ENCODE measurements at places on chromosomes 1 and 21.
A peak's percentile ranks its signal among the peaks of the same experiment; 100 is the strongest.

GRCh38 chr1:153343811-153344717 lies 4.6 kb downstream of the PGLYRP4 start:
- DNase-seq, result no peak

DNA sequence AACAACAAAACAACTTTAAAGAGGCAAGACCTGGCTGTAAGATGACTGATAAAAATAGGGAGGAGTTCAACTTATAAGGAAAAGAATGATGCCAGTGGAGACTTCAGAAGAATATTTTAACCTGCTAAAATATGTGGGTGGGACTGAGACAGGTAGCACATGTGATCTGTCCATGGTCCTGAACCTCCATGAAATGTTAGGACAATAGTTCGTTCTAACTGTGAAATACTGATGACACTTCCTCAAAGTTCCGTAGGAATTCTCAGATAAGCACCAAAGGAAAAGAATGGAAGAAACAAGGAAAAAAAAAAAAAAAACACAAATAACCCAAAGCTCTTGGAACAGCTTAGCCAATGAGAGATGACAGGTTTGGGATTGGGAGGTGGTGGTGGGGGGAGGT lies 44.7 kb downstream of the CDC42BPA start:
- no peak for DNase-seq

DNA sequence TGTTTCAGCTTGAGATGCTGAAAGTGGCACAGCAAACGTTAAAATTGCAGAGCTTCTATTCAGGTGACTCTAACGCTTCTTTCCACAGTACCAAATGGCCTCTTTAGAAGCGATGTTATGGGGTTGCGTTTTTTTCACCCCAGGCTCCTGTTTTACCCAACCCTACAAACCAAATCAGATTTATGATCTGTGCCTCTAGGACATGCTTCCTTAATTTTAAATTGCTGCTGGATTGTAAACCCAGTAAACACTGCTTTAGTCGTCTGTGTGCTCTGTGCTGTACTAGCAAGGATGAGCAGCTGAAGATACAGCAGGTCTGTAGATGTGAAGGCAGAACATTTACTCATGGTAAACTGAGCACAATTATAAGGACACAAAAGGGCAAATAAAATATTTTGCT lies 13.0 kb downstream of the KCNK2 start:
- DNase-seq, result no peak

- DNase-seq, result no peak
These were observed 159.8 kb upstream of the SGIP1 start for GRCh38 chr1:66374148-66374547.

DNA sequence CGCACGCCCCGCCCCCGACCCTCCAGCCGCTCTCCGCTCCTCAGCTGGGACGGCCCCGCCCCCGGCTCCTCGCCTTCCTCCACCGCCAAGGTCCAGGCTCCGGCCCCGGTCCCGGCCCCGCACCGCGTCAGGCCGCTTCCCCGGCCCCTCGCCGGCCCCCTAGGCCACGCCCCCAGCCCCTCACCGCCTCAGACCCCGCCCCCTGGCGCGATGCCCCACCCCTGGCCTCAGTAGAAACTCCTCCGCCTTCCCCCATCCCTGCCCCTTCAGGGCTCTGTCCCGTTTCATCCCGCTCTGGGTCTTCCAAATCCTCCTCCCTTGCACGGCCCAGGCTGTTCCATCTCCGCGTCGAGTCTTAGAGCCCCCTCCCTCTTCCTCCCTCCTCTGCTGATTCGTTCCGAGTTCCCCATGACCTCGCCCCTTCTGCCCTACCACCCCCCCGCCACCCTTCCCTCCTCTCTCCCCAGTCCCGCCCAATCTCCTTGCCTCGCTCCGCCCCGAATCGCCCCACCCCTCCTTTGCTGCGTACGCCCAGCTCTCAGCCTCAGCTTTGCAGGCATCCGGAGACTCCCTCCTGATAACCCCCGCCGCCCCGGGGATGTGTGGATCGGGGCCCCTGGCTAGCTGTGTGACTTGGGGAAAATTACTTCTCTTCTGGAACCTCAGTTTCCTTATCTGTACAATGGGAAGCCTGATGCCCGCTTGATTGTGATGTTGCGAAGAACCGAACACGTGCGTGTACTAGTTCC lies 448 bp upstream of the ASAP3 start:
- peak; percentile 83 for DNase-seq

DNA sequence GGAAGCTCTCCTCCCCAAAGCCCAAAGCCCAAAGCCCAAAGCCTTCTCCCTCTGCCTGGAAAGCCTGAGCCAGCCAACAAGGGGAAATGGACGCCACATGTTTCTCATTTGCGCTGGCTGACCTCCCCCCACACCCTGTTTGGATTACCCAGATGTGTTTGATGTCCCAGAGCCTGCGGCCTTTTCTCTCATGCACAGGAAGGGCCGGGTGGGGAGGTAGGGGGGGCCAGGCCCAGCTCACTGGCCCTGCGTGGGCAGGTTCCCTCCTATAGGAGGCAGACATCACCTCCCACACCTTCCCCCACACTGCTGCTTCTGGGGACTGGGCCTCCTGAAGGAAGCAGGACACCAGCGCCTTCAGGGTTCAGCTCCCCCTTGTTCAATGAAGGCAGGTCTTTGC lies 116.3 kb downstream of the NAV1 start:
- DNase-seq, result no peak

- no peak for DNase-seq
These were observed 1.4 kb downstream of the COL6A1 start for GRCh38 chr21:45982758-45983648.

GRCh38 chr21:41378849-41379248 lies 17.0 kb downstream of the MX2 start:
- DNase-seq, result no peak

GRCh38 chr1:25534410-25534788 lies 9.0 kb upstream of the LDLRAP1 start:
- DNase-seq, result no peak

DNA sequence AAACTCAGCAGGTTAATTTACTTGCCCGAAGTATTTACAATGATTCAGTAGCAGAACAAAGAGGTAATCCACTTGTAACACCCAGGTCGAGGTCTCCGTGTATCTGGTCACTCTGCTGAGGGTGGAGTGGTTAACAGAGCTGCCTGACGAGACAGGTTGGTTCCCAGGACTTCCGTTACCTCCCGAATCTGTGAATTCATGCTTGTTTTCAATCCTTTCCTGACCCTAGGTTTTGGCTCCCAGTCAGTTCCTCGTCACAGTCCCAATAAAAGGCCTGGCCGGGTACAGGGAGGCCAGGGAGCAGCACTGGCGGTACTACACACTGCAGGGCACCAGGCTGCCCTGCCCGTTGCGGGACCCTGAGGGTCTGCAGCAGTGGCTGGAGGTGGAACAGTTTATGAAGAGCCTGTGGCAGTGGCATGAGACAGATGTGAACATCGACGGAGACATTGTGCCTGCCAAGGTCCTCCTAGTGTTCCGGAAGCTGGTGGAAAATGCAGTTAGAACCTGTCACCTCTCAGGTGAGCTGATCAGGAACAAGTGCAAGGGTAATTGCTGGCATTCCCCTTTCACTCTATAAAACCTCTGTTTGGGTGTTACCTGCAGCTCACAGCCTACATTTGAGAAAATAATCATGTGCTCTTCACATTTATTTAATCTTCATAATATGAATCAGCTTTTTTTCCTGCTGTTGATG lies 12.8 kb downstream of the MAB21L3 start:
- DNase-seq, result no peak

DNA sequence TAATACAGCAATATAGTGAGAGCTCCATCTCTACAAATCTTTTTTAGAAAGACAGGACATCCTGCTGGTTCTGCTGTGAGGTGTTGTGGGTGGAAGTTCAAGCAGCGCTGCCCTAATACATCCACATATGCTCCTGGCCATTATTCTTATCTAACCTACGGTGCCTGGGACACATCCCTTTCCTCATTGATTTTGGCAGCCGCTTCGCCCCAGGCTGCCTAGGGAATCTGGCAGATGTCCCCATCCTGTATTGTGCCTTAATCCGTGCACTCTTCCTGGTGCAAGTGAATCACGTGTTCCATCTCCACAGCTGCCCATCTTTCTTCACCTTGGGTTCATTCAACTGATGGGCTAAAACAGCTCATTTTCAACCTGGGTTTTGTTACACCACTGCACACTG lies 3.1 kb upstream of the UBE2G2 start:
- DNase-seq, result no peak

- DNase-seq, result no peak
These were observed 12.9 kb upstream of the EPHA2 start for GRCh38 chr1:16168622-16169360.

GRCh38 chr1:81978945-81979344 lies 178.2 kb downstream of the ADGRL2 start:
- no peak for DNase-seq

GRCh38 chr1:117959364-117959763 lies 29.8 kb downstream of the WDR3 start:
- no peak for DNase-seq

DNA sequence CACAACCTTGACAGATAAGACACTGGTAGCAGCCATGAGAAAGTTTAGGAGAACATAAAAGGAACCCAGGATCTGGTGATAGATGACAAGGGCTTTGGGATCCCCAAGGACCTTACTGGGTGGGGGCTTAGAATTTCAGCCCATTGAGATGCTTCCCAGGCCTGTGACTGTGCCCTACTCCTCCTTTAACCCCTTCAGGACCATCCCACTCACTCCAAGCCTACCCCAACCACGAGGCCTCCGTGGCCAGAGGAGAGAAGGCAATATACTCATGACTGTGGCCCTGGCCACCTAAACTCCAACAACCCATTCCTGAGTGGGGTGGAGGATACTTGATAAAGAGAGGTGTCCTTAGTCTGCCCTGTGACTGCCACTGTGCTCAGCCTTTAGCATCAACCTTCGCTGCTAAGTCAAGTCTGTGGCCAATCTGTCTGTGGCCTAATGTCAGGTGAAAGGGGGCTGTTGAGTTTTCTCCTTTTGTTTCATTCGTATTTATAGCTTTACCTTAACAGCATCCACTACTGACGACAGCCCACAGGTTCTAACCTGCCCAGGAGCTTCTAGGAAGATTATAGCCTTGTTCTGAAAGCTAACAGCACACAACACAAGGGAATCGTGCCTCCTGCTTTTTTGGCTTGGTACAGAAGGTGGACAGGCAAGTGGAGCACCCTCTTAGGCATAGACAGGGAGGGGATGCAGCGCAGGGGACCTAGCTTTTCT lies 16.9 kb upstream of the BCAR3 start:
- DNase-seq, result no peak

GRCh38 chr1:106957795-106958194 lies 98.7 kb upstream of the PRMT6 start:
- no peak for DNase-seq

DNA sequence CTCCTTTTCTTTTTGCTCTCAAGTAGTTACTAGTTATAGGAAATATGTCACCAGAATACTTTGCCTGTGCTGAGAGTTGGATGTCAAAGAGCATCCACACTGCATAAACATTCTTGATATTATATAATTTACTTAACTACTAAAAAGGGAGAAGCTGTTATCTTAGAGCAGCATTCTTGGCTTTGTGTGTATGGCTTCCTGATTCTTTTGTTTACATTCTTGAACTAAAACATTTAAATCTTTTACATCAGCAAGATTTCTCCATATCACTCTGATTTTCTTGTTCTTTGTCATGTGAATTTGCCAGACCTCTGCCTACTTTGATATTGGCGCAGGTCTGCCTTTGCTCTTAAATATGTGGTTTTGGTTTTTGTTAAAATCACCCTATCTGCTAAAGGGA lies 48.8 kb downstream of the SUCO start:
- no peak for DNase-seq

DNA sequence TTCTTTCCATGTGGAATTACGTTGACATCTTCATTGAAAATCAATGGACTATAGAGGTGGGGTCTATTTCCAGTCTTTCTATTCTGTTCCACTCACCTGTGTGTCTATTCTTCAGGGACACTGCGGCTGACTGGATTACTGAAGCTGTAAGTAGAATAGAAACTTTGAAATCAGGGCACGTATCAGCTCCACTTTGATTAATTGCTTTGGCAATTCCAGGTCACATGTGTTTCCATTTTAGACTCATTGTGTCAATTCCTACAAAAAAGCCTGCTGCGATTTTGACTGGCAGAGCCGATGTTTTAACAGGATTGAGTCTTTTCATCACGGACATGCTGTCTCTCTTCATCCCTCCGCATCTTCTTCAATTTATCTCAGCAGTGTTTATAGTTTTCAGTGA lies 20.9 kb upstream of the RNF223 start:
- no peak for DNase-seq

DNA sequence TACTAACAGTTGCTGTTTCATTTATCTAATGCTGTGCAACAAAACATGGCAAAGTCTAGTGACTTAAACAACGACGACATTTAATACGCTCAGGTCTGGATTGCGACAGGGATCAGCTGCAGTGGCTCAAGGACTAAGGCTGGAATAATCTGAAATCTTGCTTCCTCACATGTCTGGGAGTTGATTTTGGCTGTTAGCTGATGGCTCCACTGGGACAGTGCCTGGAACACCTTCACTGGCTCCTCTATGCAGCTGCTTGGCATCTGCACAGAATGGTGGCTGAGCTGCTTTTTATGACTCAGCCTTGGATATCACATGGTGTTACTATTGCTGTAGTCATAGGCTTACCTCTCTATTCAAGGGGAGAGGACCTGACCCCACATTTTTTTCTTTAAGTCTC lies 24.0 kb upstream of the BTG3 start:
- no peak for DNase-seq

DNA sequence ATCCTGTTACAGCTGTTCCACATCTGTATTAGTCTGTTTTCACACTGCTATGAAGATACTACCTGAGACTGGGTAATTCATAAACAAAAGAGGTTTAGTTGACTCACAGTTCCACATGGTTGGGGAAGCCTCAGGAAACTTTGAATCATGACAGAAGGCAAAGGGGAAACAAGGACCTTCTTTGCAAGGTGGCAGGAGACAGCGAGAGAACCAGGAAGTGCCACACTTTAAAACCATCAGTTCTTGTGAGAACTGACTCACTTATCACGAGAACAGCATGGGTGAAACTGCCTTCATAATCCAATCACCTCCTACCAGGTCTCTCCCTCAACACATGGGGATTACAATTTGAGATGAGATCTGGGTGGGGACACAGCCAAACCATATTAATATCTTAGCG lies 110.3 kb upstream of the TRABD2B start:
- DNase-seq, result no peak

DNA sequence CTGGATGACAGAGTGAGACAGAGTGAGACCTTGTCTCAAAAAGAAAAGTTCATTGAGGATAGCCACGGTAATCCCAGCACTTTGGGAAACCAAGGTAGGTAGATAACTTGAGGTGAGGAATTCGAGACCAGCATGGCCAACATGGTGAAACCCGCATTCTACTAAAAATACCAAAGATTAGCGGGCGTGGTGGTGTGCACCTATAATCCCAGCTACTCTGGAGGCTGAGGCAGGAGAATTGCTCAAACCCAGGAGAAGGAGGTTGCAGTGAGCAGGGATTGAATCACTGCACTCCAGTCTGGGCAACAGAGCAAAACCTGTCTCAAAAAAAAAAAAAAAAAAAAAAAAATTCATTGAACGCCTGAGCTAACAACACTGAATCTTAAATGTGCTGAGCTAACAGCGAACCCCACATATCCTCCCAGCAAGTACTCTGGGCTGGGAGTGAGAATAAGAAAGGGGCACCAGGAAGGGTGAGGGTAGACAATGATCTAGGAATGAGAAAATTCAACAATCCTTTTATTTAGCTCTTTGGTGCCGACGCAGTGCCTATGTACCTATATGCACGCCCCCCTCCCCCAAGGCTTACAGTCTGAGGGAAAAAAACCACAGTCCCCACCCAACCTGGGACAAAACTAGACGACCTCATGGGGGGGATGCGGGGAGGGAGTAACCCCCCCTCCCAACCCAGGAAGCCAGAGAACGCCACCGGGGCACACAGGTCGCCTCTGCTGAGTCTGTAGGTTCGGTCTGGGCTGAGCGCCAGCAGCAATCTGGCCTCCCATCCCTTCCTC lies 1.4 kb upstream of the CACNA1S start:
- no peak for DNase-seq

Data from stimulated activated CD8-positive, alpha-beta memory T cell treated with anti-CD3 and anti-CD28 coated beads, Interleukin-15, amount 100 ng/mL, for 4 hours (primary cell).